ENCODE measurements at places on chromosomes 2 and 18.

DNA sequence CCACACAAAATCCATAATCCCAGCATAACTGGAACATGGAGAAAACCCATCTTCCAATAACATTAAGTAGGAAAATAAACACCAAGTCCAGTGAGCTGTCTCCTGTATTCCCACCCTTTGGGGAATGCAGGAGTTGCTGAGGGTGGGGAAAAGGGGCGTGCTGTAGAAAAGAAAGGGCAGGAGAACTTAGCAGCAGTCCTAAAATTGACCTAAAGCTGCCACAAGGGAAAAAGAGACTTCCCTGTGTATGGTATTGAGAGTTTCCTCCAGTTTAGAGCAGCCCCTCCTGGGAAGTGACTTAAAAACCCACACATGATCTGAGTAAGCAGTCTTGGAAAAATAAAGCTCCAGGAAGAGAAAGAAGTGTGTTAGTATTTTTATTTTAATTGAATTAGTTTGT, 428.8 kb downstream of the THSD7B start:
- DNase-seq = no peak

DNA sequence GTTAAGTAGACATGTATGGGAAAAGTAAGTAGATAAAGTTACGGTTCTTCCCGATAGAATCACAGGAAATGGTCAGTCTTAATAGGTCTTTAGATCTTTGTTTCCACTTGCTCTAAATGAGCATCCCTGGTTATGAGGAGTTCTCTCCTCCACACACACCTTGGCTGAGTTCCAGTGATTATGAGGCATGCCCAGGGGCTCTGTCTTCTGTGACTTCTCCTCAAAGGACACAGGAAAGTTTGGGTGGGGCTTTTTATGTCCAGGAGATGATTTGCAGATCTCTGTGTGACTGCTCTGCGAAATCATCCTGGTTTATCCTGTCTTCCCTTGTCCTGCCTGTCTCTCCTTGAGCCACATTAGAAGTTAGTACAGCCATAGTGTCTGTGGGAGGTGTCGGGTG, 83.9 kb upstream of the EML6 start:
- no peak for DNase-seq

- DNase-seq = no peak
Measured at GRCh38 chr2:208033701-208034502, 8.6 kb upstream of the PLEKHM3 start.

- no peak for DNase-seq
Measured at GRCh38 chr2:241304039-241304670, 11.3 kb downstream of the HDLBP start.

- no peak for DNase-seq
Measured at GRCh38 chr2:118062048-118062447, 26.2 kb upstream of the INSIG2 start.

- no peak for DNase-seq
Measured at GRCh38 chr2:46376586-46376985, 79.4 kb downstream of the EPAS1 start.

Measured in HFF-Myc (cell line).